ENCODE measurements at places on chromosomes 2 and 18. TPM values are rescaled to one million over a fixed set of nuclear protein-coding genes. Genes with fewer than 3 reads are reported as not detected.

MEX3C gene
- total RNA-seq: 46.7 TPM

DNA sequence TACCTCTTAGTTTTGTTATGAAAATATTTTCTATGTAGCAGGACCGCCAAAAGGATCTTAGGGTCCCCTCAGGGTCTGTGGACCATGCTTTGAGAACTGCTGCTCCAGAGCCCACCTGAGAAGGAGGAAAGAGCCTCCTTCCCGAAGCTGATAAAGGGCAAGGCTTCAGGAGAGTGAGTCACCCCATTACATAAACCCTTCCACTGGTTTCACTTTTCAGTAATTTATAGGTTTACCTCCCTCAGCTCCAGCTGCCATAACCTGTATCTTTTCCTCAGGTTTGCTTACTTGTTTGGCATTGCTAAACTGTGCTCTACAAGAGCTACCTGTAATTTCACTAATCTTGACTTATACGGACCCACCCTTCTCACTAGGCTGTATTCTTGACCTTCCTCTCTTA lies 6.6 kb downstream of the TTLL4 start:
- H3K4me3 ChIP-seq: no peak overlapping the region
- DNase-seq: no peak

GRCh38 chr2:108370080-108370479 lies 7.7 kb upstream of the SULT1C4 start:
- H3K36me3 ChIP-seq: no peaks in the 10 kb centered on the region
- H3K4me1 ChIP-seq: no peaks in the 10 kb centered on the region
- DNase-seq: no peak
- H3K4me3 ChIP-seq: no peak overlapping the region

- H3K27me3 ChIP-seq: no peaks in the 10 kb centered on the region
- no peak overlapping the region for H3K27ac ChIP-seq
- H3K4me3 ChIP-seq: no peak overlapping the region
- DNase-seq: no peak
- H3K36me3 ChIP-seq: peaks cover 31% of the 10 kb centered on the region
- peaks cover 5% of the 10 kb centered on the region for H3K4me1 ChIP-seq
These were observed 142.4 kb downstream of the THADA start for GRCh38 chr2:43453179-43454170.

DNA sequence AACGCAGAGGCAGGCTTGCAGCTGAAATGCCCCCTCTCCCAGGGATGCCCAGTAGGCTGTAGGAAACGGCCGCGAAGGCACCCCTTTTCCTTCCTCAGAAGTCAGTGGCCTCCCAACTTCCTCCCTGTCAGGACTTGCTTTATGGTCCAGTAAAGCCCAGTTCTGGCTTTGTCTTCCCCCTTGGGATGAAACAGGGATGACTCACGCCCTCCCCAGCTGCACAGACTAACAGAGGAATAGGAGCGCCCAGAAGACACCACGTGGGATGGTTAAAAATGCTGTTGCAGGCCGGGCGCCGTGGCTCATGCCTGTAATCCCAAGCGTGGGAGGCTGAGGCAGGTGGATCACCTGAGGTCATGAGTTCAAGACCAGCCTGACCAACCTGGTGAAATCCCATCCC lies 6.9 kb downstream of the CREG2 start:
- no peaks in the 10 kb centered on the region for H3K36me3 ChIP-seq
- no peak for DNase-seq
- no peak overlapping the region for H3K4me3 ChIP-seq
- H3K27ac ChIP-seq: no peak overlapping the region
- H3K27me3 ChIP-seq: peaks cover 6% of the 10 kb centered on the region

DNA sequence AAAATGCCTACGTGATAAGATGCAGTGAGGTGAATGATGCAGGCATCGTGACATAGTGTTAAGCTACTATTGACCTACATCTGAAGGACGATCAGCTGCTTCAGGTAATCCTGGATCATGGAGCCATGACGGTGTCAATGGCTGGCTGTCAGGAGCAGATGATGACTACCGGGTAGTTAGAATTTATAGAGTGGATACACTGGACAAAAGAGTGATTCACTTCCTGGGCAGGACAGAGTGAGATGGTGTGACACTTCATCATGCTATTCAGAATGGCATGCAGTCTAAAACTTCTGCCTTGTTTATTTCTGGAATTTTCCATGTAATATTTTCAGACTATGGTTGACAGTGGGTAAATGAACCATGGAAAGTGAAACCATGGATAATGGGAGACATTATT lies 29.5 kb downstream of the METTL8 start:
- H3K36me3 ChIP-seq: peaks cover 22% of the 10 kb centered on the region
- no peaks in the 10 kb centered on the region for H3K27me3 ChIP-seq
- peaks cover 36% of the 10 kb centered on the region for H3K4me1 ChIP-seq
- H3K4me3 ChIP-seq: no peak overlapping the region
- H3K27ac ChIP-seq: no peak overlapping the region

CSRNP3 gene
- not detected for total RNA-seq

- H3K27ac ChIP-seq: no peak overlapping the region
- DNase-seq: no peak
These were observed 216.9 kb downstream of the MYO3B start for GRCh38 chr2:170394641-170395387.

UNC80 gene
- not detected for total RNA-seq

KRTCAP3 gene
- 4.7 TPM for total RNA-seq

ERFE gene
- 0.39 TPM for total RNA-seq

- no peak overlapping the region for H3K4me3 ChIP-seq
- DNase-seq: no peak
- H3K36me3 ChIP-seq: no peaks in the 10 kb centered on the region
- peaks cover 28% of the 10 kb centered on the region for H3K4me1 ChIP-seq
These were observed 30.7 kb upstream of the MLPH start for GRCh38 chr2:237456200-237456843.

DNA sequence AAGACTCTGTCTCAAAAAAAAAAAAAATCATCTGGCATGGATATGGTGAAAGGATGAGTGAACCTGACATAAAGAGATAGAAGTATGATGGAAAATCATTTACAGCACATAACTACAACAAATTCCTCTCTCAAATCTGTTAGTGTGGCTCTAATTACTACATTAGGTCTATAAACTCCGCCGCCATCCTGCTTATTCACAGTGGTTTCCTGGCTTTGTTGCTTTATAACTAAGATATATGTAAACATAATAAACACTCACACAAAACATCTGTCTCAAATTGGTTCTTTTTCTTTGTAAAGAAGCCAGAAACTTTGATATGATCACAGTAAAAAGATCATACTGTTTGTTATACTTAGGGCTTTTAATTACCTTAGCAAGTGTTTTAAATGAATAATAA lies 412.6 kb upstream of the FAM98A start:
- H3K4me3 ChIP-seq: no peak overlapping the region
- no peak overlapping the region for H3K27ac ChIP-seq
- no peaks in the 10 kb centered on the region for H3K36me3 ChIP-seq

- H3K27me3 ChIP-seq: no peaks in the 10 kb centered on the region
- H3K4me3 ChIP-seq: peak overlapping the region; percentile 85
- H3K27ac ChIP-seq: peak overlapping the region; percentile 93
These were observed 1.1 kb upstream of the HIBCH start for GRCh38 chr2:190320696-190321095.

DNA sequence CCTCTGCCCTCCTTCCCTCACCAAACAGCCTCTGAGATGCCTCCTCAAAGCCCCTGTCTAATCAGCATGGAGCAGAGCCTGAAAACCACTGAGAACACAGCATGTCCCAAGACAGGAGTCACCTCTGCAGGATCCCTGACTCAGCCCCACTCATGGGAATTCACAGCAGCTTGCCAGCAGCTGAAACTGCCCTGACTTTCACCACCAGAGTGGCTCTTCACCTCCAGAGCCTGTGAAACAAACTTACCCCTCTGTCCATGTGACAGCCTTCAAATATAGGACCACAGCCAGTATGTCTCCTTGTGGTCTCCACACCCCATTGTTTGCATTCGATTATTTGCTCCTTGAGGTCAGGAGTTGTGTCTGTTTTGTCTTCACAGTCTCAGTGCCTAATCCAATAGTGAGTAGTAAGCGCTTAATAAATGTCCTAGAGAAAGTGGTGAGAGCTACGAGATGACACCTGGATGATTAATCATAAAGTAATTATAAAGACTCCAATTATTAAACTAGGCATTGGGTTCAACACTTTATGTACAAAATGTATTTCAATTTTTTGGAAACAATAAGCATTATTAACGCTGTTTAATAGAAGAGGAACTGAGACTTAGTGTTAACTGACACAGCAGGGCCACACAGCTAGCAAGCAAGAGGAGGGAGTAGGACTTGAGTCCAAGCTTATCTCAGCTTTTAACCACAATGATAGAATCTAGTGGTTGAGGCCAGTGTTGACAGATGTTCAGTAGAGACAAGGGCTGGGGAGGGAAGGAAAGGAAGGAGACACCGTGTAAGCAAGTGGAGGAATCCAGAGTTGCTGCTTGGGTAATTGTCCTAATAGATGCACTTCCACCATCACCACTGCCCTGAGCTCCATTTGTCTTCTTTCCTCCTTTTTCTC lies 358.7 kb upstream of the TNP1 start:
- peaks cover 24% of the 10 kb centered on the region for H3K4me1 ChIP-seq
- H3K27me3 ChIP-seq: peaks cover 27% of the 10 kb centered on the region
- no peaks in the 10 kb centered on the region for H3K36me3 ChIP-seq

SMARCAL1 gene
- total RNA-seq: 27.7 TPM

GRCh38 chr2:107811411-107811810 lies 15.3 kb upstream of the RGPD4 start:
- DNase-seq: no peak
- no peak overlapping the region for H3K4me3 ChIP-seq
- H3K27me3 ChIP-seq: no peaks in the 10 kb centered on the region
- H3K27ac ChIP-seq: no peak overlapping the region

FZD7 gene
- 0.58 TPM for total RNA-seq

SIGLEC15 gene
- not detected for total RNA-seq

- no peaks in the 10 kb centered on the region for H3K27me3 ChIP-seq
- no peak for DNase-seq
- no peak overlapping the region for H3K4me3 ChIP-seq
- H3K27ac ChIP-seq: no peak overlapping the region
These were observed 570.1 kb upstream of the SYT4 start for GRCh38 chr18:43847164-43848091.

SCN7A gene
- total RNA-seq: not detected
